ENCODE measurements at places on chromosomes 5 and 9.

DNA sequence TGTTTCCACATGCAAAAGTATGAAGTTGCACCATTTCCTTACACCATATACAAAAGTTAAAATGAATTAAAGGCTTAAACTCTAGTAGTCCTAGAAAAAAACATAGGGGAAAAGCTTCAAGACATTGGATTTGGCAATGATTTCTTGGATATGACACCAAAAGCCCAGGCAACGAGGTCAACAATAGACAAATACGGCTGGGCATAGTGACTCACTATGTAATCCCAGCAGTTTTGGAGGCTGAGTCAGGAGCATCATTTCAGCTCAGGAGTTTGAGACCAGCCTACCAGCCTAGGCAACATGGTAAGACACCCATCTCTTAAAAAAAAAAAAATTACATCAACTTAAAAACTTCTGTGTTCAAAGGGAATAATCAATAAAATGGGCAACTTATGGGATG, 30.9 kb upstream of the SREK1 start:
- no peak for DNase-seq

DNA sequence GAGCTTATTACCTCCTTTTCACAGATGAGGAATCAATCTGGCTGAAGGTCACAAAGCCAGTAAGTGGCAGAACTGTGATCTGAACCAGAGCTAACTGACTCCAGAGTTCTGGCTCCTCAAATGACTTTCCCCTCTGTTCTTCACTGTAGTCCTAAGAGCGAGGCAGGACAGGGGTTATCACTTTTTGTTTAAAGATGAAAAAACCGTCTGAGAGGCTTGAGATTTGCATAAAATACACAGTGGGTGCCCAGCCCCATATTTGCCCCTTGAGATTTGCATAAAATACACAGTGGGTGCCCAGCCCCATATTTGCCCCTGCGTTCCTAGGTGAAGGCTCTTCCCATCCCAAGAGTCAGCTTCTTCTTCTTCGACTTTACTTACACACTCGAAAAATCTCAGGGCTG, 667 bp downstream of the FBXO10 start:
- no peak for DNase-seq

- DNase-seq = no peak
Measured at GRCh38 chr9:33158843-33159776, 8.0 kb downstream of the B4GALT1 start.

- DNase-seq = no peak
Measured at GRCh38 chr9:99563364-99563763, 258.3 kb upstream of the NR4A3 start.

GRCh38 chr5:66558560-66558959, 37.6 kb upstream of the MAST4 start:
- no peak for DNase-seq

- DNase-seq = no peak
Measured at GRCh38 chr9:104895572-104895971, 32.4 kb downstream of the ABCA1 start.

GRCh38 chr5:3828761-3829160, 233.1 kb downstream of the IRX1 start:
- no peak for DNase-seq

DNA sequence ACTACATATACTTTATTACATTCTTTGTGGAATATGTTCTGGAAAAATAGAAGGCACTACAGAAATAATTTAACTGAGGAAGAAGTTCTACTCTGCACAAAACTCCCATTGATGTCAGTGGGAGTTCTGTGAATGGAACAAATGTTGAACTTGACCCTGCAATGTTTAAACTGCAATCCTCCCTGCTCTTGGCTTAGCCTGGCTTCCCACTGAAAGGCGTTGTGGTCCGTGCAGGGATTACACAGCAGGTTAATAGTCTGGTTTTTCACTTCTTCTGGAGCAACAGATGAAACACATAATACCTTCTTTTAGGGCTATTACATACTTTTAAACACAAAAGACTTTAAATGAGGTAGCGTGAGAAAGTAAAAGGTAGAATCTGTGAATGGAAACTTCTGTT, 12.9 kb upstream of the ERBIN start:
- no peak for DNase-seq

DNA sequence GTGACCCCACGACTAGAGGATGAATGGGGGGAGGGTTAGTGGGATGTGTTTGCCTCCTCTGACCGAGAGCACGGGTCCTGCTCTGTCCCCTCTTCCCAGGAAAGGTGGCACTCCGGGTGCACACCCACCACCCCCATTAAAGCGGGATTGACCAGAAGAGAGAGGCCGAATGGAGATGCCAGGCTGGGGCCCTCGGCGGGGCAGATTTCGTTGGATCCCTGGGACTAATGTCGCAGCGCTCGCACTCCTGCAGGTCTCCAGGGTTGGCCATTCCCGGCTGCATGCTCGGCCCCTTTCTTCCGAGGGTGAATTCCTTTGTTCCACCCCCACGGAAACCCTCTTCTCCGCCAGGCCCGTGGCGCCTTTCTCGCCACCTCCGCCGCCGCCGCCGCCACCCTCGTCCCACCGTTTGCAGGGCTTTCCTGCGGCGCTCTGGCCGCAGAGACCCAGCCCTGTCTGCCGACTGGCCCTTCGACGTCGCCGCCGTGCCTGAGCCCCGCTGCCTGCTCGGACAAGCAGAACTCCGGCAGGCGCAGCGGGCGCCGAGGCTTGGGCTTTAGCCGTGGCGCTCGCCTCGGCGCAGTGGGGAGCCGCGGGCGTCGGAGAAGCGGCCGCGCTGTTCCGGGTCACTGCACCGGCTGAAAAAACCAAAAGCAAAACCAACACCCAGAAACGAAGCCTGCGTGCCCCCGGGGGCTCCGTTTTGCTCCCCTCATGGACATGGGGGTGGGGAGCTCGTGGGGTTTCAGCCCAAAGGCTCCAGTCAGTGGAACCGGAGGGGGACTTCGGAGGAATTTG, 11.8 kb downstream of the LMX1B start:
- no peak for DNase-seq

DNA sequence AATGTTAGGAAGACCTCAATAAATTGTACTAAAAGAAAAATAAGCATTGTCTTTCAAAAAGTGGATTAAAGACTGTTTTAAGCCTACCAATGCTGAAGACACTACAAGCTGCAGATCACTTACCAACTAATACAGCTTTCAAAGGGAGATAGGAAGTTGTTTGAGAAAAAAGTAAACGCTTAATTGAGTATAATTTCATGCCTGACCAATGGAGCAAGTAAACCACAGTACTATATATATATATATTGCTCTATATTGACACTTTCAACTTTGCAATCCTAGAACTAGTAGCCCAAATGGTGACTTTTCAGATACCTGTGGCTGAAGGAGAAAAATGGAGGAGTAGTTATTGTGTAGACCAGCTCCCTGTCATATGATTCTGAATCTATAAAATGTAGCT, 85.7 kb downstream of the FREM1 start:
- DNase-seq = no peak

GRCh38 chr5:17289681-17290539, 72.5 kb downstream of the BASP1 start:
- no peak for DNase-seq

DNA sequence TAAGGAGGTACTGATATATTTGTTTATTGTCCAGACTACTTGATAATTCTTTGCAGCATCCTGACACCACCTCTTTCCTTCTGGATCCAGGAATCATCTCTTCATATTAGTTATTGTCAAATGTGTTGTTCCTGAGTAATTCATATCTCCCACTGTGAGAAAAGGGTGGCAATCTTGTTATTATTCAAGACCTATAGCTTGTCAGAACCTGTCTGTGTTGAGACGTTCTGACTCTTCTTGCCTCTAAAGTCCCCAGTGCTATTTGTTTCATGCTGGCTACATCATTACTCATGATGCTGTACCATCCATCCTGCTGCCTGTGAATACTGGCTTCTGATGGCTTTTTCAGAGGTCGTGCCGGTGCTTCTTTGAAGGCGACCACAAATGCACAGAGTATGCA, 68.7 kb upstream of the TAF11L2 start:
- no peak for DNase-seq

DNA sequence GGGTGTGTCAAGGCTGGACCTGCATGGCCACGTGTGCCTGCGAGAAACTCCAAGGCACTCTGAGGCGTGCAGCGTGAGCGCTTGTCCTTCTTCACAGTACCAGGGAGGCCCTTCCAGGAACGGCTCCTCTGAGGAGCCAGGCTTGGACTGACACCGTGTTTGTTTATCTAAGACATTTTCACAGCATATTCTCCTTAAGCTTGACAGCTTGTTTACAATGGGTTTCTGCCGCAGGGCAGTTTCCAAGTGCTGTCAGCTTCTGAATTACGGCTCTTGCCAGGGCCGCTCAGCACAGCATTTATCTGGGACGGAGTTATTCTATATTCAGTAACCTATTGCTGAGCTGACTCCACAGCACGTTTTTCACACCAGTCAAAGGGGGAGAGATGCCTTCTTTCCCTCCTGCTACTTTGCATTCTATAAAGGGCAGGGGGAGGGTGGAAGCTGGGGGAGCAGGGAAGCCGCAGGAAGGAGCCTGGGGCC, 98.4 kb downstream of the LMNB1 start:
- DNase-seq = no peak

DNA sequence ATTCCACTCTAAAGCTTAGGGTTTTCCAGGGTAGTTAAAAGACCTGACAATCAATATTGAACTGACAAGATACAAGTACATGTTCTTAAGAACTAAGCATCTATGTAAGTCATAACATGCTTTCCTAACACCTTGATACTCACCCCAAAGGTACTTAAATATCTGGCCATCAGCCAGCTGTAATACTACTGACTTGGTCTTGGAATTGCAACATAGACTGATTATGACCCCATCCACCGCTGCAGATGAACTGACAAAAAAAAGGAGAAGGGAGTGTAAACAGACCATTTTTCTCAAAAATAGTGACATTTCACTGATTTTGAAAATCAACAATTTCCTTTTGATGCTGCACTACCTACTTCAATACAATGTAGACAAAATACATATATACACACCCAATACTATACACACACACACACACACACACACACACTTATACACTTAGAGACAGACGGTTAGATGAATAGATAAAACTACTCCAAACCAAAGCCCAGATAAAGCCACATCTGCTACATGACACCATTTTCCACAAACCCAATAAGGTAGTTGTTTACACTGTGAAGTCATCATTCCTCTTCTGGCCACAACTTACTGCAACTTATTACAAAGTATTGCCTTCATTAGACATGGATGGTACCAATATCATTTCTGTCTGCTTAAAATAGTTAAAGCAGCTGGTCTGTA, 30.4 kb downstream of the ELP1 start:
- DNase-seq = no peak

GRCh38 chr9:34998266-34998665, 8.7 kb downstream of the DNAJB5 start:
- no peak for DNase-seq

- no peak for DNase-seq
Measured at GRCh38 chr5:53946405-53947100, 363.8 kb downstream of the ARL15 start.

DNA sequence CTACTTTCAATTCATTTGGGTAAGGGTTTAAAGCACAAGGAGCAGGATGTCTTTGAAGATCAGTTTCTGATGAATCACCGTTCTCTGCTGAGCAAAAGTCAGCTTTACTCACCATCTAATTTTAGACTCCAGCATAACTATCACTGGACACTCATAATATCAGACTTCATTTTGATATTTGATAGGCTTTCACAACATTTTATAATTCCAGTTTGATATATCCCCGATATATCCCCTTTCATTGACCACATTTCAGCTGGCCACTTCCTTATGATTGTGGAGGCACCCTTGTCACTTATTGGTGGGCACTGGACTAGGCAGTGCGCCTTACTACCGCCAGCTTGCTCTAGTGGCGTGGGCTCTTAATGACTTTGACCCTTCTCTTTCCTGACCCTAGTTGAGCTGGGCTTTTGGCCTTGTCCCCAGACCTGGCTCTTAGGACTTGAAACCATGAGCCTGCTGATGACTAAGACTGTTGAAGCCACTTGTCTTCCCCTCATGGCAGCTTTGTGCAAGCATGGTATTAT, 46.8 kb downstream of the CYSTM1 start:
- no peak for DNase-seq

DNA sequence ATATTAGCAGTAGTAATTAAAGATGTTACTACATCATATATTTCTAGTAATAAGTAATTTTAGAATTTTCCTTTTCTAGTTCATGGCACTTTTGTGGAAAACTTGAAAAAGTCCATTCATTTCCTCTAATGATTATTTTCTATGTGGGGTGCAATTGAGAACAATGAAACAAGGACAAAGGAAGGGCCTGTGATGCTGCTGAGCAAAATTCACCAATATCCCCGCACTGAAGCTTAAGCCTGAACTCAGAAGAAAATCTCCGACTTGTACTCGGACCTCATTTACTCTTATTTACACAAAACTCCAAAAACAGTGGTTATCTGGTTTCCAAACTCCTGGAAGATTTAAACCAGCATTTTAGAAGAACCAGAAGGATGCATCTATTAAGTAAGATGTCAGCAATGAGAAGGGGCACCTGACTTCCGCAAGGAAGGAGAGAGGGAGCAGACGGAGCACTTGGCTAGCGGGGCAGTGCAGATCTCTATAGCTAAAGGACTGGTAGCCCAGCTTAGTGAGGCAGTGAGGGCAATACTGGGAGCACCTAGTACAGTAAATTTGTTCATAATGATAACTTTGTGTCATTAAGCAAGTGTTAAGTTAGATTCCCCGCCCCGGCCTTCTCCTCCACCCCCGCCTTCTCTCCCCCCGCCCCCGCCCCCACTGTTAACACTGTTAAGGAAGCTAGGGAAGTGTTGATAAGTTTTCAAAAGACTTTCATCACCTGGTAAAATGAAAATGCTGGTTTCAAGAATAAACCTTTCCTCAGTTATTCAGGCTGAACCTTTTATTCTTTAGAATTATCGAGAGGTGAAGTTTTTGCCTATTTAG, 123.3 kb downstream of the ZSWIM6 start:
- no peak for DNase-seq

GRCh38 chr9:2962471-2963172, 118.7 kb upstream of the PUM3 start:
- no peak for DNase-seq

- DNase-seq = no peak
Measured at GRCh38 chr5:170913573-170913972, 51.8 kb downstream of the RANBP17 start.

DNA sequence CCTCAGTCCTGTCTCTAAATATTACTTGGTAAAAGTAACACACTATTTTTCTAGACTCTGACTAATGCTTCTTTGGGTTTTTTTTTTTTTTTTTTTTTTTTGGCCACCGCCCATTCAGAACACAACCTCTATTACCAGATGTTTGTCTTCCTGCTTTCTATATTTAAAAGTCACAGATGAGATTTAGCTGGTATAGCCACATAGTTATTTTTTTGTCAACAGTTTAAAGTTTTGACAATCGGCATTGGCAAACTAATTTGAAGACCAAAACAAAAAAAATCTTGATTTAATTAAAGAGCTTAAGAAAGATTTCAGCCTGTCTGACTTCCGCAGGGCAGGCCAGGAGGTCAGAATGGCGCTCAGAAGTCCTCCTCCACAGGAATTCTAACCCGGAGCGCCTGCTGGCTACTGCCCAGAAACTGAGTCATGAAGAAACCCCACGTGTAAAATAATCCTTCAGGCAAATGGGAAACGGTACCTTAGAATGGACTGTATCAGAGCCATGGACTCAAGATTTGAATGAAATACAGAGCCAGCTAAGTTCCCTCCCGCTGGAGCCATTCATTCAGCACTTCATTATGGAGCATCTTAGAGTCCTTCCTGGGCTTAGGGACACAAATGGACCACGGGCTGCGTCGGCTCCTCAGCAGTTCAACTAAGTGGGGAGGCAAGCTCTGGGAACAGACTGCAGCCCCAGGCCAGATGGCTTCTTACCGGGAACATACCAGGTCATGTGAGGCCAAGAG, 55.6 kb downstream of the PTPDC1 start:
- DNase-seq = no peak
